ENCODE measurements at places on chromosomes 6 and 20.

- peak; percentile 24 for DNase-seq
Observed at GRCh38 chr6:29653452-29654038, 3.3 kb upstream of the MOG start.

DNA sequence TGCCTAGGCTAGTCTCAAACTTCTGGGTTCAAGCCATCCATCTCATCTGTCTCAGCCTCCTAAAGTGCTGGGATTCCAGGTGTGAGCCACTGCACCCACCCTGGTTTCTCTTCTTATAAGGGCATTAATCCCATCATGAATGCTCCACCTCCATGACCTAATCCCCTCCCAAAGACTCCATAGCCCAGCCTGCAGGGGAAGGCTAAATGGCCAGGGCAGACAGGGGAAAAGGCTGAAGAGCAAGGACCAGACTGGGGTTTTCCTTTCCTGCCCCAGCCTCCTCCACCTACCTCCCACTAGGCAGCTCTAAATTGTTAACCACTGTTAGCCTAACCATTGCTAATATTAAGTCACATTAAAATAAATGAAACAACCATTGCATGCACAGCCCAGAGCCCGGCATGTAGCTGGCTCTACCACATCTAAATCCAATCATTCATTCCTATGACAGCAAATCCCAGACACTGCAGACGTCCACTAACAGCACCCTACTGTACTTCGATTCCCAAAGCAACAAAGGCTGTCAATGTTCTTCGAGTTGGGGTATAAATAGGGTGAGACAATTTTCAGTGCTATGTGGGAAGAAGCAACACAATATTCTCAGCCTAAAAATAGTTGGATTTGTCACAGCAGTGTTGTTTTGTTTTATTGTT is 243.2 kb upstream of the ARID1B start:
- DNase-seq: no peak

GRCh38 chr20:10216146-10216791 is 2.4 kb upstream of the SNAP25 start:
- no peak for DNase-seq

- DNase-seq: peak; percentile 43
Observed at GRCh38 chr20:62924442-62925075, 1.7 kb downstream of the DIDO1 start.

GRCh38 chr20:49172413-49172812 is 15.7 kb downstream of the STAU1 start:
- no peak for DNase-seq

GRCh38 chr6:24149836-24150235 is 23.8 kb downstream of the NRSN1 start:
- DNase-seq: no peak

DNA sequence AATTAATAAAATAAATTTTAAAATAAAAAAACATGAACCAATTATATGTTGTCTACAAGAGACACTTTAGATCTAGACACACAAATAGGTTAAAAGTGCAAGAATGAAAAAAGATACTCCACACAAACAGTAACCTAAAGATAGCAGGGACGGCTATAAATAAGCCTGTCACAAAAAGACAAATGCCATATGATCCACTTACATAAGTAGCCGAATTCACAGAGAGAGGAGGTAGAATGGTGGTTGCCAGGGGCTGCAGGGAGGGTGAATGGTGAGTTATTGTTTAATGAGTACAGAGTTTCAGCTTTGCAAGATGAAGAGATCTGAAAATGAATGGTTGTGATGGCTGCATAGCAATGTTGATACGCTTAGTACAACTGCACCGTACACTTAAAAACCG is 32.7 kb downstream of the KATNA1 start:
- no peak for DNase-seq

GRCh38 chr6:167768471-167769215 is 58.1 kb upstream of the AFDN start:
- DNase-seq: no peak

- DNase-seq: no peak
Observed at GRCh38 chr6:118553132-118553531, 5.0 kb downstream of the PLN start.

DNA sequence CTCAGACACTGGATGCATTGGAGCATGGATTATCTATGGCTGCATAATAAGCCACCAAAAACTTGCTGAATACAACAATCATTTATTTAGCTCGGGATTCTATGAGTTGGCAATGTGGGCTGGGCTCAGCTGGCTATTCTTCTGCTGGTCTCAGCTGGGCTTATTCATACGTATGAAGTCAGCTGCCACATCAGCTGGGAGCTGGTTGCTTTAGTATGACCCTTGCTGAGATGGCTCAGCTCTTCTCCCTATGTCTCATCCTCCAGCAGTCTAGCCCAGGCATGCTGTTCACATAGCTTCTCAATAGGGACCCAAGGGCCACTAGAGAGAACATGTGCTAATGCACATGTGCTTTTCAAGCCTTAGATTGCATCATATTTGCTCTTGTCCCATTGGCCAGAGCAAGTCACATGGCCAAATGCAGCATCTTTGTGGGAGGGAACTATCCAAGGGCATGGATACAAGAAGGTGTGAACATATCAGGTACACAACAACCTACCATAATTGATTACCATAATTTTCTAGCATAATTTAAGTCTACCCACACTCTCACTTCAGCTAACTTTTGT is 444.6 kb downstream of the KIF16B start:
- DNase-seq: no peak

DNA sequence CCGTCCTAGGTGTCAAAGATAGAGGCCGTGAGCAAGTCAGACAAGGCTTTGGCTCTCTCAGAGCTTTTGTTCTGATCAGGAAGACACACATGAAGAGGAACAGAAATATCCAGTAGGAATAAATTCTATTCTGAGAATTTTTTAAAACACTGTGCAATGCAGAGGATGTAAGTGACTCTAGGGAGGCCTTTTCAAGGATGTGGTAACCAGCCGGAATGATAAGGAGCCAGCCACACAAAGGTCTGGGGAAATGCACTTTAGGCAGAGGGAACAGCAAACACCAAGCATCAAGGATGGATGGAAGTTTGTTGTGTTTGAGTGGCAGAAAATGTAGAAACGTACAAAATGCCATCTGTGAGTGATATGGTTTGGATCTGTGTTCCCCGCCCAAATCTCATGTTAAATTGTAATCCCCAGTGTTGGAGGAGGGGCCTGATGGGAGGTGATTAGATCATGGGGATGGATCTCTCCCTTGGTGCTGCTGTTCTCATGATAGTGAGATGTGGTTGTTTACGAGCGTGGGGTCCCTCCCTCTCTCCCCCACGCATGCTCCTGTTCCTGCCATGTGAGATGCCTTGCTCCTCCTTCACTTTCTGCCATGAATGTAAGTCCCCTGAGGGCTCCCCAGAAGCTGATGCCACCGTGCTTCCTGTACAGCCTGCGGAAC is 93.6 kb upstream of the CDYL start:
- DNase-seq: no peak

GRCh38 chr6:41286544-41287346 is at the start of gene TREM1:
TSS of gene TREM1 (minus strand) at chr6:41286682. CDS start at chr6:41286655, 27 bp downstream.
- DNase-seq: no peak

DNA sequence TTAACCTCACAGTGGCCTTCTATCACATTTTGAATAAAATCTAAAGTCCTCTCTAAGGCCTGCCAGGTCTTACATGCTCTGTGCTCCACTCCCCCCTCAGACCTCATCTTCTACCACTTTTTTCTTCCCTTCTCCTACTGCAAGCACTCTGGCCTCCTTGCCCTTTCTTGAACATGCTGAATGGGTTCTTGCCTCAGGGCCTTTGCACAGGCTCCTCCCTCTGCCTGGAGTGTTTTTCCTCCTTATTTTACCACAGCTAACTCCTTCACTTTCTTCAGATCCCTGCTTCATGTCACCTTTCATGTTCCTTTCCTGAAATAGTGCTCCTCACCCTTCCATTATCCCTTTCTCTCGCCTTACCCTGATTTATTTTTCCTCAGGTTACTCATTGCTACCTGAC is 97.9 kb upstream of the FOXP4 start:
- DNase-seq: no peak

DNA sequence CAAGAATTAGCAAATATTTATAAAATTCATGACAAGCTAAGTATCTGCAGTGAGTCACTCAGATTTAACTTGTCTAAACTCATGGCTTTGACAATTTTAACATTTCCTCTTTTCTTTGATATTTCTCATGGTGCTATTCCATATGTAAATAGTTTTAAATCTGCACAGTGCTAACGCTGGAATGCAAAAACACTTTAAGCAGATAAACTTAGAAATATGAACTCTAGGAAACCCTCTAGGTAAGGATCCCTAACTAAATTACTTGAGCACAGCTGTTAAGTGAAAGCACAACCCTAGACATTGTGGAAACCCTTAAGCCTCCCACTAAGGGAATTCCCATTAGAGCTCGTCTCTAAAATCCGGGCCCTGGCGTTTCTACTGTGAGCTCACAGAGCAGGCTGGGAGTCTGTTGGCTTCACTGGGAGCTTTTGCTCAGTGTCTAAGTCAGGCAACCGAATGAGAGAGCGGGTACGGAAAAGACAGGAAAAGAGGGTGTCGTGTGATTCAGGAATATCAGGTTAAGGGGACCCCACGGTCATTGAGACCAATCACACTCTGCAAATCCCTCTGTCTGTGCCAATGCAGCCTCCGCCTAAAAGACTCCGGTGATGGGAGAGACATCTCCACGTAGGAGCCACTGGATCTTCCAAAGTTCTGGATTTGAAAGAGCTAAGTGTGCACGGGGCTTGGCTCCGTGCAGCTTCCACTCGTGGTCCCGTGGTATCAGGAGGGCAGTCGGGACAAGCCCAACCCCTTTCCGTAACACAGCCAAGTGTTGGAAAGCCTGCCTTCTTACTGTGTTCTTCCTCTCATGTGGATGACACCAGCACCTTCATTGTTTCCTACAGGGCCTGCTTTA is 112.3 kb upstream of the RPS6KA2 start:
- no peak for DNase-seq

DNA sequence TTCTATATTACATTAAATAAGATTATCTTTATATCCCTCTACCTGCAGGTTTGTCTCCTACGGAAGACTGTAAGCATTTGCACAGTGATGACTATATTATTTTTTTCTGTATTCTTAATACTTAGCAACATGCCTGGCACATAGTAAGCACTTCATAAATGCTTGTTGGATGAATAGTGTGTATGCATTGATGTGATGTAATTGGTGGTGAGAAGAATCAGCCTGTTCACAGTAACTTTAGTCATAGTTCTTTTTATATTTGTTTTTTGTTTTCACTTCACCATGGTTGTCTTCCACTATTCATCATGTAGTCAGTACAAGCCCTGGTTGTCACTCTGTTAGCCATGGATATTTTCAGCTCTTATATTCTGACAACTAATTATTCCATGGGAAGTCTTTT is 184.0 kb upstream of the FLRT3 start:
- DNase-seq: no peak

- no peak for DNase-seq
Observed at GRCh38 chr6:108423982-108424705, 129.3 kb downstream of the AFG1L start.

Data from activated CD4-positive, alpha-beta T cell treated with anti-CD3 and anti-CD28 coated beads, Interleukin-2, amount 50 U/mL, for 1 hour (primary cell).